ENCODE measurements at places on chromosomes 3 and 15.
A peak's percentile ranks its signal among the peaks of the same experiment; 100 is the strongest.

GRCh38 chr15:74790080-74790916 lies 8.4 kb downstream of the CSK start:
- ATAC-seq = no peak

GRCh38 chr3:34008836-34009809 lies 210.7 kb downstream of the PDCD6IP start:
- no peak for ATAC-seq

DNA sequence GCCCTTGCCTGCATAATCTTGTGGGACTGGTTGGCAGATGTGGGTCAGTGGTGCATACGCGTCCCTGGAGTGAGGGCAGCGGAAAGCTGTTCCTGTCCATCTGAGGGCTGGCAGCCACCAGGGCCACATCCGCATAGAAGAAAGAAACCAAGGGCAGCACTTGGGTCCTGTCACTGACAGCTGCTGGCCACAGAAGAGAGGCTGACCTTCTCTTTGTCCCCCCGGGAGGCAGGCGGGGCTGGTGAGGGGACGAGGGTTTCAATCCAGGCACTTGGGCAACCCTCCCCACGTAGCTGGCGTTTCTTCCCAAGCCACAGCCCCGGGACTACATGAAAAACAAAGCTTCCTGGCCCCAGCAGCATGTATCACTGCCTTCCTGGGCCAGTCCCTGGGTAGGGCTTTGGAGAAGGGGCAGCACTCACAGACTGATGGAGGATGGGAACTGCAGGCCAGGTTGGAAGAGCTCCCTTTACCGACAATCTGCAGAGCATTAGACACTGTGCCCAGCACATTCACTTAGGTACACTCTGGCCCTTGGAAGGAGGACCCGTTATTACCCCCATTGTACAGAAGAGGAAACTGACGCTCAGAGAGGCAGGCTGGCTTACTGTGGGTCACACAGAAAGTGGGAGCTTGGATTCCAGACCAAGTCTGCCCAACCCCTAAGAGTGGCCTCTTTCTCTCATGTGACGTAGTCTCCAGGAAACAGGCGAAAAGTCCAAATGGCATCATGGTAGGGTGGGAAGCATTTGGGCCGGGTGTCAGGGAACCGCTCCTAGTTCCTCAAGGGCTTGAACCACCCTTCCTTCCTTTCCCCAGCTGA lies 78.8 kb upstream of the SLC6A6 start:
- no peak for ATAC-seq

DNA sequence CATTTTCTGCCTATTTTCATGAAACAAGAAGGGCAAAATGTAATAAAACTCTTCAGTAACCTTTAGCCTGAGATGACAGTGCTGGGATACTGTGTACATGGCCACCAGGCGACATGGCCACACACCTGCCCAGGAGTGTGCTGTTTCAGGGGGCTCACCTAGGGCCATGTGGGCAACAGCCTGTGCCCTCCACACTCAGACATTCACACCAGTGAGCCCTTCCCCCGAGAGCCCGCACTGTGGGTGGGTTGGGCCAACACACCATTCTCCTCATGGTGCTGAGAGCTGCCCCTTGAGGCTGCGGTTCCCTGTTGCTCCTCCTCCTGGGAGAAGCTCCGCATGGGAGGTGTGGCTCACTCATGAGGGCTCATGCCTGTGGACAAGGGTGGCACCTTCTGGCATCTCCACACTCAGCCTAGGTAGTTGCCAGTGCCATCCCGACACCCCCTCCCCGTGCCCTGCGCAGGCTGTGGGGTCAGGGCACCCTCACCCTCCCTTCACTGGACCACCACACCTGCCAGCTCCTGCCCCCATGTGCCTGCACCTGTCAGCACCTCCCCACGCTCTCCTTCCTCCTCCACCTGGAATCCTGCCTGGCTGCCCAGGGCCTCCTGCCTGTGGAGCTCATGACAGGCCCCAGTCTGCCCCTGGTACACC lies 19.7 kb downstream of the OCA2 start:
- no peak for ATAC-seq

DNA sequence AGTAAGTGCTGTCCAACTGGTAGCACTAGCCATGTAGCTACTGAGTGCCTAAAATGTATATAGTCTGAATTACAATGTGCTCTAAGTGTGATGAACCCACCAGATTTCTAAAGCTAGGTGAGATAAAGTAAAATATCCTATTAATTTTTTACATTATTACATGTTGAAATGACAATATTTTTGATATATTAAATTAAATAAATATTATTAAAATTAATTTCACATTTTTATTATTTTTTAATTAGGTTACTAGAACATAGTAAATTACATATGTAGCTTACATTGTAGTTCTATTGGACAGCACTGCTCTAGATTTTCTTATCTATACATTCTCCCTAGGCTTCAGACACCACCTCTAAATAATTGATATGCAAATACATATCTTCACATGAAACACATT lies 9.2 kb upstream of the OR5K1 start:
- no peak for ATAC-seq

- ATAC-seq = no peak
Measured at GRCh38 chr3:144859161-144859560, 887.5 kb downstream of the DIPK2A start.

DNA sequence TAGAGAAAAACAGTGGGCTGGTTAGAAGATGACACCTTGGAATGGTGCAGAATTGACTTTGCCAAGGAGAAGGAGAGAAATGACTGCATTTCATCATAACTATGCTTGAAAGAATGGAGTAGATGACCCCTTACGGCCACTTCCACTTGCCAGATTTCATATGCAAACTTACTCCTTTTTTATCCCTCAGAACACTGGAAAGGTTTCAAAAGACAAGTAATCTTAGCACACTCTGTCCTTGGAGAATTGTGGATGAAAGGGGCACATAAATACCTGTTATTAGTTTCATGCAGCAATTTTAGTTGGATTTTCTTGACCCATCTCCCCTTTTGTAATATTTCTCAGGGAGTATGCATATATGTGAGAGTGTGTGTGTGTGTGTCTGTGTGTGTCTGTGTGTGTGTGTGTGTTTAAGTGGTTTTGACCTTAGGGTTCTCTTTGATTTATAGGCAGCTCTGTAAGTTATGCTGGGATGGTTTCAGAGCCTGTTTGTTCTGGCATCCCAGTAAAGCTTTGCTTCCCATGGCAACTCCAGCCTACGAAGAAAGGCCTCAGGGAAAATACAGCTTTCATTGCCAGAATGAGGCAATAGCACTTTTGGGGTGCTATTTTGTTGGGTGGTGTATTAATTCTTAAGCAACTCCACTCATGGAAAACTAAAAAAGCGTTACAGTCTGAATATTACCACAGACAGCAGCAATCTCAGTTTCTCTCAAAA lies 122.2 kb upstream of the TP63 start:
- no peak for ATAC-seq

GRCh38 chr3:159378396-159379194 lies 576.7 kb downstream of the MFSD1 start:
- ATAC-seq = no peak

DNA sequence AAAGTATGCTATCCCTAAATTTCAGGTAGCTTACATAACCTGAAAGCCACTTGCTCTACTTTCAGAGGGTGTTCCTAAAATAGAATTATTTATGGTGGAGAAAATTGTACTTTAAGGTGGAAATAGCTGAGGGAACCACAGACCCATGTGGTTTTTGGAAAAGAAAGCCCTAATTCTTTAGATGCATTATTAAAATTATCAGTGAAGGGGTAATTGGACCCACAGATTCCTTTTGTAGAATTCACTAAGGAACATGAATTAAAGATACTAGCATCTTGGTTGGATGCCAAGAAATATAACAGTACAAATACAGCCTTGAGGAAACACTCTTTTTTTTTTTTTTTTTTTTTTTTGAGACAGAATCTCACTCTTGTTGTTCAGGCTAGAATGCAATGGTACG lies 37.8 kb downstream of the DPPA2 start:
- ATAC-seq = no peak

- ATAC-seq = peak; percentile 83
Measured at GRCh38 chr15:39623529-39623931, 42.7 kb downstream of the THBS1 start.

DNA sequence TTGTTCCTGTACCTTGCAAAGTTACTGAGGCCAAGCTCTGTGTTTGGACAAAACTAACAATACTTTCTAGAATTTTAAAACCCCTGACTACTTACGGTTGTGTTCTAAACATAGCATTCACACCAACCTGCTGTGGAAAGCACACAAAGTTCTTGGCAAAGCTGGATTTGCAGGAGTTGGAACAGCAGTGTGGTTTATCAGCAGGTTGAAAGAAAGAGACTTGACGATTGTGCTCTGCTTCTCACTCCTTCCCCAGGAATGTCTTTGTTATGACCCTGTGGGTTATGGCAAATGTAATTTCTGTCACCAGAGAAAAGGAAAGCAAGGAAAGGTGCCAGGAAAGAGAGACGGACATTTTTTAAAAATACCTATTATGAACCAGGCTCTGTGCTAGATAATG lies 165.5 kb upstream of the TGFBR2 start:
- no peak for ATAC-seq

DNA sequence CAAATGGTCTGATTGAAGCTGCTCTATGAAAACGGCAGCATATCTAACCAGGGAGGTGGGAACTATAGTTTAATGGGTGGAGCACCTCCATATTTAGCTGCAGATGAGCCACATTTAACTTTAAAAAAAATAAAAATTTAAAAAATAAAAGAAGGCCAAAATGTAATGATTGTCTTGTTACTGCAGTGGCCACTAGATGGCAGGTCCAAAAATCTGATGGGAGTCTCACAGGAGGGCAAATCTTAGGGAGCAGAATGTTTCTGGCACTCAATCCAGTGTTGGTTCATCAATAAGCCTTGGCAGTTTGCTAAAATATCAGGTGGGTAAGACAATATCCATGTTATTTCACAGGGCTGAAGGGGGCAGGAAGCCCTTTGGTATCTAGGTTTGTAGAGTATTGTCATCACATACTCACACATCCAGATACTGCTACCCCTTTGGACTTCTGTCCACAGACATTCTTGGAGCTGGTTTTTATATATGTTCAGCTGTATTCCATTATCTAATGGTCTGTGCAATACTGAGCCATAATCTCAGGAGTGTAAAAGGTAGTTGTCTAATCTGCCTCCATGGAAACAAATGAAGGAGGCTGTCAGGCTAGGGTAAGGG lies 233.3 kb downstream of the TIGIT start:
- ATAC-seq = no peak

GRCh38 chr15:42080919-42081830 lies 13.2 kb downstream of the PLA2G4D start:
- no peak for ATAC-seq

DNA sequence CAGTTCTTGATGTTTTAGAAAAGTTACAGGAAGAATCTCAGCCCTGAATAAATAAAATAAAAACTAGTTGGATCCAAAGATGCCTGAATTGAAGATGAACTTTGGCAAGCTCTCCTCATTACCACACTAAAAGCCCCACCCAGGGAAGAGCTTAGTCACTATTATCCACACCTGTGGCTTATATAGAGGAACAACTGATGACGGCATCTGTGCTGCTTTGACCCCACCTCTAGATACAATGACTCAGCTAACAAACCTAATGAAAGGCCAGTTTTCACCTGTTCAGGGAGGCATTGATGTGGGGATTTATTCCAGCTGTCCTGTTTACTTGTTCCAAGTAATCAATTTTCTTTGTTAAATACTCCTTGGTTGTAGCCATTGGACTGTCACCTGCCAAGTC lies 604.7 kb upstream of the EPHA6 start:
- no peak for ATAC-seq

DNA sequence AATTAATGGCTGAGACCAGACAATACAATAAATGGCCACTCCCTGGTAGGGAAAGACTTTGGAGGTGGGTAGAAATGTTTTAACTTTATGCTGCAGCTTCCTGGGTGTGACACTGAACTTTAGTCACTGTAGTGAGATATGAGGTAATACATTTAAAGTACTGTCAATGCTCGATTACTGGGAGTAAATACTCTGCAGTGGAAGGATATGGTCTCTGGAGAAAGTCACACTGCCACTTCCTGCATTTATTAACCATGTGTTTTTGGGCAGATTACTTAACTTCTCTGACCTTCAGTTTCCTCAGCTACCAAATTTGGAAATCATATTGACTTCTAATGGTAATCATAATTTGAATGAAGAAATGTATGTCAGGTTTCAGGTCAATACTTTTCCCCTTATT lies 317.1 kb upstream of the TGFBR2 start:
- ATAC-seq = no peak

- ATAC-seq = no peak
Measured at GRCh38 chr3:181174022-181174421, 184.5 kb upstream of the DNAJC19 start.

DNA sequence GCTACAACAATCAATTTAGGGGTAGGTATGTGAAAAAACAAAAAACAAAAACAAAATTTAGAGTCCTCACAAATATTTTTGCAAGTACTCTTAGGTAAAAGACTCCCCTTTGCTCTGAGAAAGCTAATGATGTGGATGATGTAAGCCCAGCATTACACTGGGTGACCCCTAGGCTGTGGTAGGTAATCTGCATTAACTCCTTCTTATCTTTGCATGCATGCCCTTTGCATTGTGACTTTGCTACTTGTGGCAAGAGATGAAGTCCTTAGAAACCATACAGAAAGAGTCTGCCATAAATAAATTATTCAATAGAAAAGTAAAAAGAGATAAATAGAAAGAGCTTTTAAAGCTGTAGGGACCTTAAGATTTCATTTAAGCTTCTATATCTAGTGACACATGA lies 159.7 kb upstream of the MBNL1 start:
- ATAC-seq = no peak

GRCh38 chr3:135516143-135516542 lies 449.4 kb upstream of the PPP2R3A start:
- no peak for ATAC-seq

GRCh38 chr15:93070132-93070531 lies 18.9 kb downstream of the RGMA start:
- no peak for ATAC-seq

- ATAC-seq = no peak
Measured at GRCh38 chr3:102078854-102079808, 229.8 kb downstream of the NFKBIZ start.

DNA sequence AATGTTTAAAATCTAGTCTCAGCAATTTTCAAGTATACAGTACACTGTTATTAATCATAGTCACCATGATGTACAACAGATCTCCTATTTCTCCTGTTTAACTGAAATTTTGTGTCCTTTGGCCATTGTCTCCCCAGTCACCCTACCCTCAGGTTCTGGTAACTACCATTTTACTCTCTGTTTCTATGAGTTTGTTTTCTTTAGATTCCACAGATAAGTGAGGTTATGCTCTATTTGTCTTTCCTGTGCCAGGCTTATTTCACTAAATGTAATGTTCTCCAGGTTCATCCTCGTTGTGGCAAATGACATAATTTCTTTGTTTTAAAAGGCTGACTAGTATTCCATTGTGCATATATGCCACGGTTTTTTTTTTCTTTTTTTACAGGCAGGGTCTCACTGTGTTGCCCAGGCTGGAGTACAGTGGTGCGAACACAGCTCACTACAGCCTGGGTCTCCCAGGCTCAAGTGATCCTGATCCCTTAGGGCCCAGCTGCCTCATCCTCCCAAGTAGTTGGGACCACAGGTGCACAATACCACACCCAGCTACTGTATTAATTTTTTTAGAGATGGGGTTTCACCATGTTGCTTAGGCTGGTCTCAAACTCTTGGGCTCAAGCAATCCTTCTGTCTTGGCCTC lies 50.0 kb downstream of the RAB7A start:
- no peak for ATAC-seq

Data from activated CD4-positive, CD25-positive, alpha-beta regulatory T cell treated with anti-CD3 and anti-CD28 coated beads, Interleukin-2, amount 50 U/mL, for 24 hours (primary cell).